Myometrial cell (primary cell): ENCODE measurements at places on chromosomes 3 and 15. TPM values are rescaled to one million over a fixed set of nuclear protein-coding genes. Genes with fewer than 3 reads are reported as not detected.

Gene CASR
- not detected in 2 replicates for total RNA-seq

Gene TPRG1
- 2.3 TPM in 1 of 2 replicates, not detected in the other for total RNA-seq

Gene ERICH6
- total RNA-seq = 0.35 TPM in 1 of 2 replicates, not detected in the other

Gene PRSS50
- total RNA-seq = not detected in 2 replicates

Gene CERS3
- total RNA-seq = not detected in 2 replicates

Gene KLHL25
- total RNA-seq = 2.7 and 5.8 TPM in 2 replicates

Gene C3orf62
- total RNA-seq = 0.71 and 1.7 TPM in 2 replicates

Gene SRGAP3
- 4.6 and 5.8 TPM in 2 replicates for total RNA-seq

Gene SETD2
- total RNA-seq = 10.7 and 18.1 TPM in 2 replicates
